ENCODE measurements at places on chromosomes 7 and 10.
A peak's percentile ranks its signal among the peaks of the same experiment; 100 is the strongest.

GRCh38 chr7:29442146-29442545, 121.5 kb upstream of the PRR15 start:
- no peak for DNase-seq

DNA sequence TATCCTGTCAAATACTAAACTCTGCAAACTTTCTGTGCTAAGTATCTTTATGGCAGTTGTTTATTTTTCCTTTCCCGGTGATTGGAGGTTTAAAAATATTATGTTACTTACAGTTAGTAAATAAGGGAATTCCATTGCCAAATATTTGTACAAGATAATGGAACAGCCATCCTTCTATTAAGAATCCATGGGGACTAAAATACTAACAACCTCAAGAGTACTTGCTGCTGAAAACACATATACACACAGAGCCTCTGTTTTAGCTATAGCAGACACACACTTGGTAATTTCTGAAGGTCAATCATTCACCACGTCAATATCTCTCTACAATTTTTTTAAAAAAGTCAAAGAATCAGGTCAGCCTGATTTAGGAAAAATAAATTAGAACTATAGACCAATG, 32.4 kb downstream of the TSPAN12 start:
- DNase-seq = no peak

DNA sequence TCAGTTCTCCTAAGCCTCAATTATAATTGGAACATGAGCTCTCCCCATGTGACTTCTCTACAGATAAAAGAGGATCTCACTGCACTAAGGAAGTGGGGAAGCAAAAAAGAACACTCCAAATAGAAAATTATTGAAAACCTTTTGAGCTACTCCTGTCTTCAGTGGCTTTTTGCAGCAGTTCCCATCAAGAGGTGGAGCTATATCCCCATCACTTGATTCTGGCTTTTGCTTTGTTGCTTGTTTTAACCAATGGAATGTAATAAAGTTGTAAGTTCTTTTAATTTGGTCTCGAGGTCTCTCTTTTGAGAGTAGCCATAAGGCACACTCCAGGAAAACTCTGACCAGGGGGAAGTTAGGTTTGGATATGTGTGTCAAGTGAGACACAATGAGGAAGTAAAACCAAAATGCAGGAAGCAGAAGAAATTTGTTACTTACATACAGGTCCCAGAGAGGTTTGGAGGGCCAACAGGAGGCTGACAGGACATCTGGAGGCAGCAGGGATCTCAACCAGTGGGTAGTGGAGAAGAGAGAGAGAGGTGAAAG, 569.4 kb downstream of the HTR7 start:
- DNase-seq = no peak

- no peak for DNase-seq
Measured at GRCh38 chr10:26706206-26706605, 8.7 kb downstream of the PDSS1 start.

DNA sequence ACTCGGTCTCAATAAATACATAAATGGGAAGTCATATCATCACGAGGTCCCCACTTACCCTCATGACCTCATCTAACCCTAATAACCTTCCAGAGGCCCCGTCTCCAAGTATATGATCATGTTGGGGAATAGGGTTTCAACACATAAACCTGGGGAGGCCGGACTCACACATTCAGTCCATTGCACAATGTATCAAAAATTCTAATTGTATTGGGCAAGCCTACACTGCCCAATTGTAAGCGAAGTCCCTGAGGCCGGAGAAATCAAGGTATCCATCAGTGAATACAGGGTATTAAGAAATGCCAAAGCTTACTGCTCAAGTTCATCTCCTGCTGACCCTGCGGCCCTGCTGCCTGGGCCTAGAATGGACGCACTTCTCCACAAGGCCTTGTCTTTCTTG, 69.6 kb downstream of the PARP12 start:
- no peak for DNase-seq

GRCh38 chr10:88735661-88736060, 24.2 kb upstream of the LIPN start:
- no peak for DNase-seq

DNA sequence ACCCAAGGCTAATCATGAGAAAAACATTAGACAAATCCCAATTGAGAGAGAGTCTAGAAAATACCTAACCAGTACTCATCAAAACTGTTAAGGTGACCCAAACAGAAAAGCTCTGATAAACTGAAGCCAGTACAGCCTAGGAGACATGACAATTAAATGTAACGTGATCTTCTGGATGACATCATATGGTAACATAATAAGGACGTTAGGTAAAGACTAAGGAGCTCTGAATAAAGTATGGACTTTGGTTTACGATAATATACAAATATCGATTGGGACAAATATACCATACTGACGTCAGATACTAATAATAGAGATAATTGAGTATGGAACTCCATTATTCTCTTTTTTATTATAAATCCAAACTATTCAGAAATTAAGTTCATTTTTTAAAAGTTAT, 561.1 kb upstream of the STEAP1 start:
- DNase-seq = no peak

DNA sequence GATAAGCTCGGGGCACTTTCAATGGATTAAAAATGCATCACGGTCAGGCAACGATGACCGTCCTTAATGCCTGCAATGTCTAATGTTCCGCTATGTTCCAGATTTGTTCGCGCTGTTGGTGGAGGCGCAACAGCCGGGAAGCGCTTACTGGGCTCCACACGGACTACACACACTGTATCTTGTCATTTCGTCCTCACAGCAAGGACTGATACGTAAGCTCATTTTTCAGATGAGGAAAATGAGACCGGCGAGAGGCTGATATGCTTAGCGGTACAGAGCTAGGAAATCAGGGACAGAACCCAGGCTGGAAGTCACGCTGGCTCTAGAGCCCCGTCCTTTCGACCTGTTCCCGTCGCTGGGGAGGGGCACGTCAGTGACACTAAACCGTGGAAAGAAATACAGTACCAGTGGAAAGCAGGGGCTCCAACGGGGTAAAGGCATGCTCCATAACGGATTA, 670 bp downstream of the TPK1 start:
- DNase-seq = peak; percentile 31

- DNase-seq = no peak
Measured at GRCh38 chr7:79971058-79971457, 163.6 kb upstream of the GNAI1 start.

DNA sequence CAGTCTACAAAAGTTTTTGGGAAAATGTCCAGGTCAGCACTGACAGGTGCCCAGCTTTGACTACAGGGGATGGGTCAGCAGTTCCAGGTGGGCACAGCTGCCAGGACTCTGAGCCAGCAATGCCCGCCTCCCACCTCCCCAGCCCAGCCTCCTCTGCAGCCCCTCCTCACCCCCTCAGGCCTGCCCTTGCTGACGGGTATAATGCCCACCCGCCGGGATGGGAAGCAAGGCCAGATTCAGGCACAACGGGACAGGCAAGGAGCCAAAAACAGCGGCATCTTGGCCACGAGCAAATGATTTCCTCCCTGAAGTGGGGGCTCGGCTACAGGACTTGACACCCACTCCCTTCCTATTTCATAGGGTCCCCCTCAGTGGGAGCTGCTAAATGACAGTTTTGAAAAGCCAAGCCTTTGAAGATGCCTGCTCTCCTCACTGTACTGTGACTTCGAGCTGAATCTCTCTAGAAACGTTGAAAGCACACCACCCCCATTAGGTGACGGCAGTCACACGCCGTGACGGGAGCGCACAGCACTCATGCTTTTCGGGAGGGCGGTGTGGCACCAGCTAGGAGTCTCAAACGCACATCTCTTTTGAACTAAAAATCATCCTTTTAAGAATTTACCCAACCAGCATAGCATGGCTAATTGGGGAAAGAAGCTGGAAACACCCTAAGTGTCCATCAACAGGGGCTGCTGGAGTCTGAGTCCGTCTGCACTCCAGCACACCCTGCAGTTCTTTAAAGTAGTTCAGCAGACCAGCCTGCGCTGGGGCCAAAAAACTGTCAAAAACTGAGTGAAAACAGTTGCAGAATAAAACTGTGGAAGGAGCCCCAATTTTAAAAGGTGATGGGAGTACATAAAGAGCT, 29.6 kb downstream of the MAD1L1 start:
- DNase-seq = no peak

- no peak for DNase-seq
Measured at GRCh38 chr7:113460067-113460466, 341.7 kb upstream of the SMIM30 start.

GRCh38 chr7:47771990-47772360, 176.3 kb downstream of the PKD1L1 start:
- DNase-seq = no peak

- DNase-seq = peak; percentile 57
Measured at GRCh38 chr7:1922071-1922869, 252.2 kb downstream of the ELFN1 start.

DNA sequence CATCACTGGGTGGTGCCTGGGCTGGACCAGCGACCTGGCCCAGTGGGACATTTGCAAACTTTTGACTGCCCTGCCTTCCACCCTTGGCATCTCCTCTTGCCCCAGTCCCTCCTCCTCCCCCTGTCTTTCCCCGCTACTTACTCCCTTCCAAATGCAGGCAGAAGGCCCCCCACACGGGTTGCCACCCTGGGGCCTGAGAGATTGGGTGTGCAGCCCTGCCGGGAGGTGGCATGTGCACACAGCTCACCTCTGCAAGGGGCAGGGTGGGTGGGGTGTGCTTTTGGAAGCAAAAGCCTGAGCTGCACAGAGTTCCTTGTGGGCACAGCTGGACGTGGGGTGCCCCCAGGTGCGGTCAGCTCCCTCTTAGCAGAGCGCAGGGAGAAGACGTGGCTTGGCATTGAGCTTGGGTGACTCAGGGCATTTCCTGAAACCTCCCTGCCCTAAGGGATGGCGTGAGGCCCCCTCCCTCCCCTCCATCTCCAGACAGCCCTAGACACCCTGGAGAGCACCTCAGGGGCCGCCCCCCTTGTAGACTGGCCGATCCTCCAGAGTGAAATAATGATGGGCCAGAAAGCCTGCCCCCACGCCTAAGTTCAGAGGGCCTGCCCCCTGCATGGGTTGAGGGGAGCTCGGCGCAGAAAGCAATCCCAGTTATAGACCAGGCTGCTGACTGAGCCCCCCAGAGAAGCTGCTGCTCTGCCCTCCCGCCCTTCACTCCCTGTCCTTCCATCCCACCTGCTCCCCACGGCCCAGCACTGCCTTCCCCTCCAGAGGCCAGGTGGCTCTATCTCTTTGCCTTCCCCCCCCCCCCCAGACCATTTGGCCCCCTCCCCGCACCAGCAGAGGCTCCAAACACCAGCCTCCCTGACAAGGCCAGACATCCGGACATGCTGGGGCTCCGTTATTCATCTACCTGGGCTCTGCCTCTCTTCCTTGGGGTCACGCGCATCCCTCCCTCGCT, 2.3 kb upstream of the SHH start:
- no peak for DNase-seq

- no peak for DNase-seq
Measured at GRCh38 chr7:125511310-125511709, 581.7 kb upstream of the POT1 start.

DNA sequence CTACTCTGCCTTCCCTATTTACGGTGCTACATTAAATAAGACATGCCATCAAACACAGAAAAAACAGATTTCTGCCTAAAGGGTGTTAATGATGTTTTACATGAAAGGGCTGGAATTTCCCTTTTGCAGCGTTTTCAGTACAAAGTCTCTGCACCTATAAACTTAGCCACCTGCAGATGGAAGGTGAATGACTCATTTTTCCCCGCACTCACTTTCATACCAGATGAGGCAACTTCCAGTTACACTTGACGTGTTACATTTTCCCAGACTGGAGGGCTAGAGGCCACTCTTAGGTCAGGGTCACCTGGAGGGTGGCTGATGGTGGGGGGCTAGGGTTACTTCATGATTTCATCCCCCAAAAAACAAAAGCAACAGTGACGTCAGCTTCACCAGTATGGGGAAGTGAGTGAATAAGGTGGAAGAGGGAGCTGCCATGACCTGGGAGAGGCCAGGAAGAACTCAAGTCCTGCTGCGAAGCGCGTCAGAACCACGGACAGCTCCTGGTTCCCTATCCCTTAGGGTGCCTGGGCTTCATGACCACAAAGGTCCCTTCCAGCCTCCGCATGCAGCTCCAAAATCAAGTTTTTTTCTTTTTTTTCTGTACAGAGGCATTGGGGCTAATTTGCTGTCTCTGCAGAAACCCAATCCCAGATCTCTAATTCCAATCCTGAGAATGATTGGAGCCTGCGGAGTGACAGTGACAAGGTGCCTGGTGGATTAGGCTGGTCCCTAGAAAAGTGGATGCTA, 94.0 kb downstream of the ADARB2 start:
- DNase-seq = no peak

DNA sequence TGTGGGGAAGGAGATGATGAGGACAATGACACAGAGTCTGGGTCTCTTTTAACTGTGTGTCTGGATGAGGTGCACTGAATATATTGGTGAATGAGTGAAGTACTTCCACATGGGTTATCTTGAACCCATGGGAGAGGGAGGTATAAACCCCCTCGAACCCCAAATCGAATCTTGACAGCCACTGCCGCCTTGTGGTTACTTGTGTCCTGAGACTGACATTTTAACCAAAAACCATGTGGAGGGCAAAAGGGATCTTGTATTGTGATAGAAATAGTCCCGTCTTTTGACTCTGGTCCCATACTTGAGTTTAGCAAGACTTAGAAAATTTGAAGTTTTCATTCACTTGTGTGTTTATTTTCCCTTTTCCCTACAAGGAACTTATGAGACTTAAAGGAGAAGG, 283.3 kb downstream of the PHTF2 start:
- no peak for DNase-seq

DNA sequence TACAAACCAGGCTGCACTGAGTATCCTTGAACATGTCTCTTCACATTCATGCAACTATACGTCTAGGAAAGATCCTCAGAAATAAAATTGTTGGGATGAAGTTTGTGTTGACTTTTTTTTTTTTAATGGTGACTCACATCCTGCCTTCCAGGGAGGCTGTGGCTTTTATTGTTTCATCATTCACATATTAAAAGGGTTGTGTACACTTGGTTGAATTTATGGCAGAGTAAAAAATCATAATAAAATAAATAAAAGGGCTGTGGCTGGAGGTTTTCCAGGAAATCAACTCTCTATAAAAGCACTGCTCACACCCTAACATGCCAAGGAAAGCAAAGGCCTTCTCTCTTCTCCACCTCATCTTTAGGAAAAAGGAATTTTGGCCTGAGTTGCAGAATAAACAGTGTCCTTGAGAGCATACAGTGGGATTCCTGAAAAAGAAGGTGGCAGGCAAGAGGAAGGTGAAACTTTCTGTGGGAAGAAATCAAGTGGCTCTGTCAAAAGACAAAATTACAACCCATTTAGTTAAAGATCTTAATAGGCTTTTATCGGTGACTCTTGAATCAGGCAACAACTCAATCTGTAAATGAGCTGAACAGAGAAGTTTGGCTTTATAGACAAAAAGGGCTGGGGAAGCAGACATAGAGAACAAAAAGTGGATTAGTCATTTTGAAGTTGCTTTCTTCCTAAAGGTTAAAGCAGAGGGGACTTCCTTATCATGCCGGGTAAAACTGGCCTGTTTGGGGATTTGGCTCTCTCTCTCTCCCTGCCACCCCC, 41.6 kb upstream of the FHIP2A start:
- no peak for DNase-seq
